ENCODE measurements at places on chromosomes 12 and 14.

- no peak for DNase-seq
These were observed 20.1 kb upstream of the KRT7 start for GRCh38 chr12:52212701-52213563.

- peak; percentile 4 for DNase-seq
These were observed 79.4 kb upstream of the BCL11B start for GRCh38 chr14:99351166-99352007.

DNA sequence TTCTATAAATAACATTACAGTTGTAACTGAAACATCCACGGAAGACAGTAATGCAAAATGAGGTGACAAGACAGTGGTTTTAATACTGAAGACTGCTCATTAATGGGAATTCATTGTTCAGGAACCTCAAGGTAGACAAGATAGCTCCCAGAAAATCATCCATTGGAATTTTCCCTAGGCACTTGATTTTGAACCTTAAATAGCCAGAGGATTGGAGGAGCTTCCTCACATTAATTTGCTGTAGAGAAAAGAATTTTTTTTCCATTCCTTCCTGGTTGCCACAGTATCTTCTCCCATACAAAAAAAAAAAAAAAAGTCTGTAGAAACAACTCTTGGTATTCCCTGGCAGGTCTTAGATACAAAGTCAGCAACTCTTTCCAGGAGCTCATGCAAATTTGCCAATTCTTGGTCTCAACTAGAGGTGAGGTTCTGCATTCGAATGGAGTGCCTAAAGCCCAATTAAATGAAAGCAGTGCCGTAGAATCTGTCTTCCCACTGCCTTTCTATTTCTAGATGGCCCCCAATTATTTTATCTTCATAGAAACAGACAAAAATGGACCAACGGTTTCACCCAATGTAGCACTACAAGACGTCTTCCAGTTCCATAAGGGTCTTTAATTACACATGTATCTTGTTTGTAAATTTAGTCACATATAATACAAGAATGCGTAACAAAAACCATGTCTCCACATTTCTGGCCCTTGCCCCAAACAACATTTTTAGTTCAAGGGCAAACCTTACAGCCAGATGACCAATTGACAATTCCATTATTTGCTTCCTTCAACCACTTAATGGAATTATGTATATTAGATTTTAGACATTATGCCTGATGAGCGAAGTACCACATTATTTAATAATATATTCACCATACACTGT, 13.5 kb downstream of the SLC38A2 start:
- DNase-seq, result no peak

GRCh38 chr14:84036840-84037239, 1493.1 kb upstream of the FLRT2 start:
- DNase-seq, result peak; percentile 68

GRCh38 chr12:23929906-23930305, 19.6 kb downstream of the SOX5 start:
- no peak for DNase-seq

- no peak for DNase-seq
These were observed 151.4 kb upstream of the IFNG-AS1 start for GRCh38 chr12:67837876-67838275.

GRCh38 chr12:9758119-9758518, 2.6 kb downstream of the CD69 start:
- DNase-seq, result no peak

DNA sequence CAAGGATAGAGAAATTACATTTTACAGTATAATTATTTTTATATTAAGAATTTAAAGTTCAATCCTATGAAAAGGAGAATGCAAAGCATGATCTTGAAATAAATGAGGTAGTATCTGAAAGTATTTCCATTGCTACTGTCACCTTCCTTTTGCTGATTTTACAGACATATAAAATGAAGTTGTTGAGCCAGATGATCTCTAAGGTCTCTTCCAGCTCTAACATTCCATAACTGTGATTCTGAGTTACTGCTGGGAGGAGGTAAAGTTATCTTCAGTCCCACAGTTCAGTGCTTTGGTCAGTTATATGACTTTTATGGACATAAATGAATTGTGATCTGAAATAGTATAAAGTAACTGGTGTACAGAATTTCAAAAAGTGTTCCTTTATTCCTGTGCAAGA, 52.8 kb downstream of the SLC38A6 start:
- DNase-seq, result peak; percentile 25

GRCh38 chr14:58832095-58832521, 194.3 kb downstream of the DACT1 start:
- peak; percentile 52 for DNase-seq

DNA sequence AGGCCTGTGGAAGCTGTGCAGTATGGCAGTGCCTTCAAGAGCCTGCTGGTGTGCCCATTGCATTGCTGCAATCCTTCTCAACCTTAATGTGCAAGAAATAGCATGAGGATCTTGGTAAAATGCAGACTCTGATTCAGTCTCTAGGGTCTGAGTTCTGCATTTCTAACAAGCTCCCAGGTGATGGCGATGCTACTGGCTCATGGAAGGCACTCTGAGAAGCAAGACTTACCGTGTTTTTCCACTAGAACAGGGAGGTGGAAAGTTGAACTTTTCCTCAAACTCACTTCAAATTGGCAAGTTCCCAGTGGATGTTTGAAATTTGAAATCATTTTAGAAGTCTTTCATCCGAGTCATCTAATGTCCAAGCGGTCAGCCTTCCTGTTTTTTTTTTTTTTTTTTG, 55.5 kb downstream of the MYRFL start:
- no peak for DNase-seq

- DNase-seq, result no peak
These were observed 71.8 kb upstream of the SLC35F4 start for GRCh38 chr14:57937676-57938075.

GRCh38 chr12:2264651-2265232, 212.0 kb downstream of the CACNA1C start:
- peak; percentile 49 for DNase-seq

DNA sequence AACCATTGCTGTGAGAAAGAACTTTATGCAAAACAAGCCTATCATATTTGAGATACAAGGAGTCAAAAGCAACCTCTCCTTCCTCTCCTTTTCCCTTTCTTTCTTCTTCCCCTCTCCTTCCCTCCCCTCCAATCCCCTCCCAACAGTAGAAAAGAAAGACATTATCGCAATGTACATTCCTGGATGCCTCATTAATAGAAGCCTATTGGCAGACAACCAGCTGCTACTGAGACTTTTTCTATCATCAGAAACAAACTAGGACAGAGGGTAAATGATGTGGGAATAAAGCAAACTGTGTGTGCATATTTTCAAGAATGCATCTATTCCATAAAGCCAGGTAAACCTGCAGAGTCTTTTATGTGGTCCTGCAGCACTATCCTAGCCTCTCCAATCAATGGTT, 237.2 kb downstream of the ITPR2 start:
- no peak for DNase-seq

- no peak for DNase-seq
These were observed 439.7 kb downstream of the ADAMTS20 start for GRCh38 chr12:43112101-43112920.

DNA sequence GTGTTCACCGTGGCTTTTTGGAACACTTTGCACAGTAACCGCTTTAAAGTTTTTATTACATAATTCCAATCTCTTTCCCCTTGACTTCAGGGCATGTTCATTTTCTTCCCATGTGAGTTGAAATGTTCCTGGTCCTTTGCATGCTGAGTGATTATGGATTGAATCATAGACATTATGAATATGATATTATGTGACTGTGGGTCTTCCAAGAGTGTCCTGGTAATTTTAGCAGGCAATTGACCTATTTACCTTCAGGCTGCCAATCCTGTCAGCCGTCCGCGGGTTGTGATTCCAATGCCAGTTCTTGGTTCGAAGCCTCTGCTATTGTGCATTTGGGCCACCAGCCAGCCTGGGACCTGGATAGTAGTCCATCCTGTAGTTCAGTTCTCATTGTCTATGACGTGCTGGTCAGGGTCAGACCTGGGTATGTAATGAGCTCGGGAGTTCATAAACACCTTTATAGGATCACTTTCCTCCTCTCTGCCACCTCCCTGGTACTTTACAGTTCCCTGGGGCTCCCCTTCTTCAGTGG, 32.6 kb upstream of the DDX11 start:
- no peak for DNase-seq

GRCh38 chr12:68148261-68148951, 11.1 kb downstream of the IFNG start:
- no peak for DNase-seq

DNA sequence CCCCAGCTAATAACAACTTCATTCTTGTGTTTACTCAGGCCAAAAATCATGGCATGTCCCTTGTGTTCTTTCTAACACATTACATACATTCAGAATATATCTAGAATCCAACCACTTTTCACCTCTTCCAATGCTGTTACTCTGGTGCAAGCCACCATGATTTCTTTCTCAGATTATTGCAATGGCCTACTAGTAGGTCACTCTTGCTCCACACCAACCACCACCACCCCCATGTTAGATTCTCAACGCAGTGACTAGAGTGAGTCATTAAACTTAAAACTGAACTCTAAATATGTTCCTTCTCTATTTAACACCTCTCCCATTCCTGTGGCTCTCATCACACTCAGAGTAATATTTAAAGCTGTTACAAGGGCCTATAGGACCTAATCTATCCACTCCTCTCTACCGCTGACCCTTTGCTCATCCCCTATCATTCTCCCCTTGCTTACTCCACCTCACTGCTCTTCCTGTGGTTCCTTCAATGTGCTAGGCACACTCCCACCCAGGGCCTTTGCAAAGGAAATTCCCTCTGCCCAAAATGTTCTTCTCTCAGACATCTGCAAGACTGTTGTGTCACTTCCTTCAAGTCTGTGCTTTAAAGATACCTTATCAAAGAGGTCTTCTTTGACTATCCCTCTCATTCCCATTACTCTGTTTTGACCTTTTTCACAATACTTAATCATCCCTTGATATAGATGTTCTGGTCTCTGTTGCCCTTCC, 6.6 kb downstream of the RTN1 start:
- DNase-seq, result no peak

DNA sequence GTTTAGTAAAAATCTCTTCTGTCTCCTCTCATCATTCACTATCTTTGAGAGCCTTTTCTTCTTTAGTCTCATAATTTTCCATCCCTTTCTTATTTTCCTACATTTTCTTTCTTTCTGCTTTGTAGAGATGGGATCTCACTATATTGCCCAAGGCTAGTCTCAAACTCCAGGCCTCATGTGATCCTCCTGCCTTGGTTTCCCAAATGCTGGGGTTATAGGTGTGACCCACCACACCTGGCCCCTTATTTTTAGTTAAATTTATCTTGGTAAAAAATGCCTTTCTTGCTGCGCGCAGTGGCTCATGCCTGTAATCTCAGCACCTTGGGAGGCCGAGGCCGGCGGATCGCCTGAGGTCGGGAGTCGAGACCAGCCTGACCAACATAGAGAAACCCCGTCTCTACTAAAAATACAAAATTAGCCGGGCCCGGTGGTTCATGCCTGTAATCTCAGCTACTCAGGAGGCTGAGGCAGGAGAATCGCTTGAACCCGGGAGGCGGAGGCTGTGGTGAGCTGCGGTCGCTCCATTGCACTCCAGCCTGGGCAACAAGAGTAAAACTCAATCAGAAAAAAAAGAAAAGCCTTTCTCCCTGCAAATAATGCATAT, 996 bp downstream of the SLC2A3 start:
- no peak for DNase-seq

GRCh38 chr14:51430633-51431032, 190.6 kb downstream of the TMX1 start:
- DNase-seq, result peak; percentile 98

GRCh38 chr12:47828008-47828975, 8.6 kb upstream of the HDAC7 start:
- DNase-seq, result no peak

- DNase-seq, result no peak
These were observed 17.7 kb downstream of the SMIM41 start for GRCh38 chr12:52097045-52097666.

- no peak for DNase-seq
These were observed 249.3 kb upstream of the KRR1 start for GRCh38 chr12:75760573-75761294.

DNA sequence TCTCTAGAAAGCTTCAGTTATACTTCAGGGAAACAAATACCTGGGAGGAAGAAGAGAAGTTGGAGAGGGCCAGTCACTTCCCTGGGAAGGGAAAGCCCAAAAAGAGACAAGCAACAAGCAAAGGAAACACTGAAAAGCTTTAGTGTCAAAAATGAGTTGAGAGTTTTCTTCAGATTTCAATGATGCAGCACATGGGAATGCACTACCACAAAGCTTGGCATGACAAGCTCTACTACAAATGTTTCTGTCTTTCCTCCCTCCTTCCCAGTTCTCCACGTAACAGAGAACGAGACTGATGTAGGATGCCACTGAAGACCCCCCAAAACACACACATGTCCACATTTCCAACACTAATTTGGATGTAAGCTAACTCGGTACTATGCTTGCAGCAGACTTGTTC, 26.8 kb upstream of the ADAMTS20 start:
- peak; percentile 68 for DNase-seq

GRCh38 chr14:100611811-100612480, 24.7 kb upstream of the BEGAIN start:
- DNase-seq, result no peak

- peak; percentile 56 for DNase-seq
These were observed 148.6 kb downstream of the CALM1 start for GRCh38 chr14:90545382-90545781.

DNA sequence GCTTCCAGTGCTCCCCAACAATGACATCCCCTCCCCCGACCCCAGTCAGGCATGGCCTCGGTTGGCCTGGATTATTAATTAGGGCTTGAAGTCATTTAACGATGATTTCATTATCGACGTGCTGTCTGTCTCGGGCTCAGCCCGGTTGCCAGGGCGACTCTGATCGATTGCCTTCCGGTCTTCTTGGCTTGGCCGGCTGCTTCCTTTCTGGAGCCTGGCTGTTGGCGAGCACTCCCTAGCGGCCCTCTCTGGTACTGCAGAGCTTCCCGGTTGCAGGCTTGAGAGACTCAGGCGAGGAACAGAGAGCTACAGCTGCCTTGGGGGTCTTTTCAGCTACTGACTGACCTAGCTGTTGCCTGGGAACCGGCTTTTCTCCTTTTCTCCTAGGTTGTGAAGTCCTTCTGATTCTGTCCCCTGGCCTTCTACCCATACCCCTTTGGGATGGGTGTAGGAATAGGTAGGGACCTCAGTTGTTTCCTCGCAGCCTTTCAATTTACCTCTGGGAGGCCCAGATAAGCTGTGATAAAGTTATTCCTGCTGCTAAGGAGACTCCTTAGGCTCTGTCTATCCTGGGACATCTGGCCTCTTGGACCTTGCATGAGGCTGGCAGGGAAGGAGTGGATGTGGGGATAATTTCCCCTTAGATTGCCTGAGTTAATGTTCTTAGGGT, 5.5 kb upstream of the CISTR start:
- peak; percentile 76 for DNase-seq

GRCh38 chr12:94560431-94561221, 89.7 kb downstream of the TMCC3 start:
- peak; percentile 51 for DNase-seq

- peak; percentile 60 for DNase-seq
These were observed 66.1 kb downstream of the CHGA start for GRCh38 chr14:92988786-92989755.

- no peak for DNase-seq
These were observed 8.8 kb downstream of the USP15 start for GRCh38 chr12:62268956-62269355.

Measured in myocyte (in vitro differentiated cells).